Immature natural killer cell (primary cell): ENCODE measurements at places on chromosomes 1 and 21.

DNA sequence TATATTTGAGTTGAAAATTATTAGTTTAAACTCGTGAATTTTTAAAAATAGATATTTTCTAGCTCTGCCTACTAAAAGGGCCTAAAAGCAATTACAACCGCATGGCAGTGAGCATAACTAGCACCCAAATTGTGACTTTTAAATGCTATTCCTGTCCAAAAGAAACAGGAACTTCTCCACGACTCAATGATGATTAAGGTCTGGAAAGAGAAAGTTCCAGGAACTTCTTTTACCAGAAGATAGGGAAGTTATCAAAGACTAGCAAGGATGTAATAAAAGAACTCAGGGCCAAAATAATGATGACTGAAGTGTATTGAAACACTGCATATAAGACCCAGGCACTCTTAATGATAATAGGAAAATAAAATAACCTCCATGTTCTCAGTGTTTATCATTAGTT is 313.0 kb downstream of the PLPP3 start:
- DNase-seq: no peak

DNA sequence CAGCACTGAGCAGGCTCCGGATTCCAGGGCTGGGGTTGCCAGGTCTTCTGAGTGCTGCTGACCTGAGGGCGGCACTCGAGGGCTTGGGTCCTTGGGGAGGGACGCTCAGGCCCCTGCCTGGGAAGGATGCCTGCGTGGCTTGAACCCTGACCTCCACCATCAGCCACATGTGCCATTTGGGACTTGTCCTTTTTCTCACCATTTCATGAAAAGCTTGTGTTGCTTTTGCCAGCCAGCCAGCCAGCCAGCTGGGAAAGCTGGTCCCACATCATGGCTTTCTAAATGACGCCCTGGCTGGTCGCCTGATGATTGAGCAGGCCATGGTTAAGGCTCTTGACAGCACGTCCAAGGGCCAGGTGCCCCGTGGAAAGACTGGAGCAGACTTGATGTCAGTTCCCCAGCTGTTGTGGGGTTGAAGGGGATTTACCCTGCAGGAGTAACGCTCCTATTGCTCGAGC is 168.7 kb downstream of the CAMTA1 start:
- DNase-seq: no peak

- DNase-seq: no peak
These were observed 39.0 kb downstream of the SLC44A3 start for GRCh38 chr1:94859174-94859573.

DNA sequence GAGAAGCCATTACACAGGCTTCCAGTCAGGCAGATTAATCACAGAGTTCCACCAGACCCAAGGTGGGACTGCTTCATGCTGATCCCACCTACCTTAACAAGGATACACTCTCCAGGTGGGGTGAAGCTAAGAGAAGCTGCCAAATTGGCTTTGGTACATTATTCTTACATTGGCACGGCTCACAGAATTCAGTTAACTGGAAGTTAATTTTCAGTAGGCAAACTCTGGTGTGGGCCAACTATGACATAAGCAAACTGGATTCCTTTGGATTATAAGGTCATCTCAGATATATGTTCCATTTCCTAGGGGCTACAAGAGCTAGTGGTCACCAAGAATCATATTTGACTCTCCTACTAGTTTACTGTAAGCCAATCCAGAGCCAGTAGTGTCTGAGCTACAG is 448.8 kb upstream of the BEND5 start:
- no peak for DNase-seq

- no peak for DNase-seq
These were observed 21.4 kb downstream of the CITED4 start for GRCh38 chr1:40840526-40841323.

- DNase-seq: peak; percentile 19
These were observed 361 bp downstream of the DDAH1 start for GRCh38 chr1:85464497-85465098.

- DNase-seq: no peak
These were observed 226.9 kb upstream of the TMPRSS15 start for GRCh38 chr21:18630446-18630845.
